ENCODE measurements at places on chromosomes 5 and 9. TPM values are rescaled to one million over a fixed set of nuclear protein-coding genes. Genes with fewer than 3 reads are reported as not detected.

Gene C9orf50
- polyA plus RNA-seq: 0.64 TPM

DNA sequence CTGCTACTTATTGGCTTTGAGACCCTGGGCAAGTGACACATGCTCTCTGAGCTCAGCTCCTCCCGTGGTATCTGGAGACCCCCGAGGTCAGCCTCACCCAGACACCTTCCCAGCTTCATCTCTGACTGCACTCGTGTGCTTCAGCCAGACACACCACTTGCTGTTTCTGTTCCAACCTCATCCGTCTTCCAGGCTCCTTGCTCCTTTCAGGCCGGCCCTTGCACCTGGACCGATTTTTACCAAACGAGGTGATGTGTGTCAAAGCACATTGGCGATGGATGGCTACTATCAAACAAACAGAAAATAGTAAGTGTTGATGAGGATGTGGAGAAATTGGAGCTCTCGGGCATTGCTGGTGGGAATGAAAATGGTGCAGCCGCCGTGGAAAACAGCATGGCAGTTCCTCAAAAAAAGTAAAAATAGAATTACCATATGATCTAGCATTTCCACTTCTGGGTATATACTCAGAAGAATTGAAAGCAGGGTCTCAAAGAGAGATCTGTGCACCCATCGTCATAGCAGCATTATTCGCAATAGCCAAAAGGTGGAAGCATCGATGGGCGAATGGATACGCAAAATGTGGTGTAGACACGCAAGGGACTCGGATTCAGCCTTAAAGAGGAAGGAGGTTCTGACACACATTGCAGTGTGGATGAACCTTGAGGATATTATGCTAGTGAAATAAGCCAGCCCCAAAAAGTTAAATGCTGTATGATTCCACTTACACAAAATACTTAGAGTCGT is 96.1 kb upstream of the IER5L start:
- no peak for DNase-seq

DNA sequence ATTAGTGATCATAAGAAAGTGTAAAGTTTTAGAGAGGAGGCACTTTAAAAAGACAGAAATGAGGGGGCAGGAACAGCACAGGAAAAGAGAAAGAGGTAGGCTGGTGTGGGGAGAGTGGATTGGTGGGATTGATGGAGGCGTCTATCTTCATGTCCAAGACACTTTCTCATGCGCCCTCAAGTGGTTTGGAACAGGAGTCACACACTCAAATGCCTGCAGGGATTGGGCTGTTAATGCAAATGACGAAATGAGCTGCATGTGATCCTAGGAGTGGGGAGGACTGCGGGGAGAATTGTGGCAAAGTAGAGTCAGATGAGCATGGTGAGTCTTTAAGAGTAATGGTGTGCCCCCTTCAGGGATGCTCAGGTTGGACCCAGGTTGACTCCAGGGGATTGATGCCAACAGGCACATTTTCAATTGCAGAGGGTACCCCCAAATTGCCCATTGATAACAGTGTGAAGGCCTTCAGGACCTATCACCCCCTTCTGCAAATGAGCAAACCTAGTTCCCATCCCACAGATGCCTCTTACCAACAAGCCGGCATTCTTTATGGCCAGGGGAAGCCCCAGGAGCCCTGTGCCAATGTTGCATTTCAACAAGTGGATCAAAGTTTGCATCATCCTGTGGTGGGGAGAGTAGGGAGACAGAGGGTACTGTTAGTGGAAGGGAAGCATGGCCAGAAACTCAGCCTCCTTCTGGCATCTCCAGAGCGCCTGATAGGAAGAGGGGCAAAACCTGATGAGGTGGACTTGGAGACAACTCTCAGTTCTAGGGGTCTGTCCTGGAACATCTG is 5.3 kb downstream of the SLC36A3 start:
- no peak for DNase-seq

DNA sequence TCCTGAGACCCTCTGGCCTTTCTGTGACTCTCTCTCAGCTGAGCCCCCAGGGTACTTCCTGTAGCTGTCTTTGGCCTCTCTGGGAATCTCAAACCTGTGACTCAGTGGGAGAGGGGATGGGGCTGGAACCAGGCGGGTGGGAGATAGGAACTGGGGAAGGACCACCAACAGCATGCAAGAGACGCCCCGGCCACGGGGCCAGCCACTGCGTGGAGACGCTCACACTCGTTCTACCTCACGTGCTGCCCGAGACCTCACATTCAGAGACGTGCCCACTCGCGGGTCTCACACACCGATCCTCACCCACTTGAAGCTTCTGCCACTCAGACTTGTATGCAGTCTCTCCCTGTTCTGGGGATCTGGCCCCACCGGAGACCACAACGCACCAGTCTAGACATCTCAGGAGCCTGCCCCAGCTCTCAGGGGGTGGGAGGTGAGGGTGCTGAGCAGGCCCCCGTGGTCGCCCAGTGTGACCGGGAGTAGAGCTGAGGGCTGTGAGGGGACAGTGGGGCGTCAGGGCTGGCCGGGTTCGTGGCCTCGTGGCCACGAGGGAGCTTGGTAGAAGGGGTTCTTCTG is 13.8 kb downstream of the GPRIN1 start:
- DNase-seq: no peak

DNA sequence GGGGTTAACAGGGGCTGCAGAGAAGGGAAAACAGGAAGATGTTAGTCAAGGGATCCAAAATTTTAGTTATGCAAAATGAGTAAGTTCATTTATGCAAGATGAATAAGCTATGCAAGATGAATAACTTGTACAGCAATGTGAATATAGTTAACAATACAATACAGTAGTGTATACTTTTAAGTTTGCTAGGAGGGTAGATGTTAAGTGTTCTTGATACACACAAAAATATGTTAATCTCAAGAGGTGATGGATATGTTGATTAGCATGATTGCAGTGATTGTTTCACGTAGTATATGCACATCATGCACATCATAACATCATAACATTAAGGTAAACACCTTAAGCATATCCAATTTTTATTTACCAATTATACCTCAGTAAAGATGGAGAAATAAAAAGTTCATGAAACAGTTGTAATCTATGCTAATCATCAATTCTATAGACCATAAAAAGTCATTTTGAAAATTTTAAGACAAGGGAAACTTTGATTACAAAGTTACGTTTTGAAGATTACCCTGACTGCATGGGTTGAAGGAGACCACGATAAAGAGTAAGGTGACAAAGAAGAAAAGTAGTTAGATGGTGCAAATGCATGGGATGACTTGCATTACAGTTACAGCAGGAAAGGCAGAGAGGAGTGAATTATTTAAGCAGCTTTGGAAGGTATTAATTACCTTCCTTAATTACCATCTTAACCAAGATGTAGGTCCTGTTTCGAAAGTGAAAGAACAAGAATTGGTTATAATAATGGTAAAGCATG is 31.4 kb downstream of the FAM174A start:
- no peak for DNase-seq

DNA sequence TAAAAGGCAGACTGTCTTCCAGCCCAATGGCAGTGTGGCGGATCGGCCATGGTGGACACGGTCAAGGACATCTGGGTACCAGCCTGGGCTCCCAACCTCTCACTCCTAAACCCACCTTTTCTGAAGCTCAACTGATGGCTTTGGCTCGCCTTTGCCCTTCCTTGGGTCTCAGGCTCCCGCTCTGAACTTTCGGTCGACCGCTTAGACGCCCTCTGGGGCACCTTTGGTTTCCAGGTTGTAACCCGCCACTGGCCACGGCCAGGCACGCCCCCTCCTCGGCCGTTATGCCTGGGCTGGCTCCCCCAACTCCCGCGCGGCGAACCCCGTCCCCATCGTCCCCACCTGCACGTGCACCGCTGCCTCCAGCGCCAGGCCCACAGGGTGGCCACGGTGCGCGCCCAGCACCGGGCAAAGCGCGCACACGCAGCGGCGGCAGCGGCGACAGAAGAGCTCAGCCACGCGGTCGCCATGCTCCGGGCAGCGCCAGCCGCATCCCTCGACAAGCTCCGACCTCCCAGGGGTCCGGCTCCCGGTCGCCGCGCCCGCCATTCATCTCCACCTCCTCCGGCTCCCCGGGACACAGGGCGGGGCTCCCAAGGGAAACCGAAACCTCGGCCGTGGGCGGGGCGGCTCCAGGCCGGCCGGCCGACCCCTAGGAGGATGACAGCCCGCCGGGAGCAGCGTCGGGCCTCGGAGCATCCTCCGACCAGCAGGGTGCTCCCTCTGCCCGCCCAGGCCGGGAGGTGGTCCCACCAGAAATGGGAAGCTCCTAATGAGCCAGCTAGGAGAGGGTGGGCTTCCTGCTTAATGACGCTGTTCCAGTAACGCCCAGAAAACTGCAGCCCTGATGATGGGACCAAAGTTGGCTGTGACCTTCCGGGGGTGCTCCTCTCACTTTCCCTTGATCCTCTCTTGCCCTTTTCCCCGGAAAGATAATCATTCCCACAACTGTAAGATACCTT is at the start of gene TRIM14:
Gene TRIM14, minus strand, starts transcription at position 583 of the 962 bp plus-strand sequence. Its CDS starts 34 bp downstream, at position 549.
- DNase-seq: no peak

Measured in left renal cortex interstitium (tissue), 4 donors.